Stimulated activated CD4-positive, alpha-beta T cell treated with anti-CD3 and anti-CD28 coated beads, Interleukin-4, amount 100 ng/mL, for 24 hours (primary cell): ENCODE measurements at places on chromosomes 2 and 18.

DNA sequence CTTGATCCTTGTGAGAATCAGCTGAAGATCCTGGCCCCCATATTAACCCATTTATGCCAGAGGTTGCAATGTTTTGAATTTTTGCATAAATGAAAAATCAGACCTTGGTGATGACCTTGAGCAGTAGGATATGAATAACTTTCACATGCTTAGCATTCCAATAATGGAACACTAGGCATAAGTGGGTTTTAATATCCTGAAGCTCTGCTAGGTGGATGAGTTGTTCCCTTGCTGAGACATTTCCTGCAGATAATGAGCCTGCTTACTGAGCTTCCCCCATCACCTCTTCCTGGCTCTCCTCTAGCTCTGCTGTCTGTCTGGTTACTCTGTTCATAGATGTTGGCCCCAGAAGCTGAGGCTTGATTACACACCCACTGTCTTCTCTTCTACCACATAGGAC is 25.5 kb upstream of the SEC11C start:
- DNase-seq = no peak

GRCh38 chr2:230362030-230362691 is 35.2 kb downstream of the SP140L start:
- no peak for DNase-seq

DNA sequence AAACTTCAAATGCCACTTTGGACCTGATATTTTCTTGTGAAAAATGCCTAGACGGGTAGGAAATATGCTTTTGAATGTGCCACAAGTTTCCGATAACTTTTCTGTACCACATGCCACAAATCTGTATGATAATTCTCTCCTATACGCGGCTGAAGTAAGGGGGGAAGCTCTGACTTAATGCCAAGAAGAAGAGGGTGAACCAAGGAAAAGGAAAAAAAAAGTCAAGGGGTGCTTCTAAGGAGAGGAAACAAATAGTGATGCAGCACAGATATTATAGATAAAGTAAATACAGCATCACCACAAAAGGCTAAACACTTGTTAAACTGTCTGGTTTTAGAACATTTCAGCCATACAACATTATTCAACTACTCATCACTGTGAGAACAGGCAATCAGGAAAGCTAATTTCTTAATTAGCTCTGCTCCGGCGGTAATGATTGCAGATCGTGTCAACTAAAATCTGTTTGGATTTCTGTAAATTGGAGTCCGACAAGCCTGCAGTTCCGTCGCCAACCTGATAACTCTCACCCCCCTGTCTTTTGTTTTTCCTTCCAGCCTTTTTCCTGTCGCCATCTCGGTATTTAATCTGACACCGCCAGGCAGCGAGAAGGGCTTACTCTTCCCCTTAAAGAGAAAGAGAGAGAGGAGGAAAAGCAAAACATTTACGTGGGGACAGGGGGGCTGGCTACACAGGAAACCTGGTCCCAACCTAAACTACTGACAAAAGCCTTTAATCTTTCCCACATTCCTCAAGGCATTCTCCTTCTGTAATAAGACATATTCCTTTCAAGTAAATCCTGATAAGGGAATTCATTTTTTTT is 67.5 kb downstream of the ZEB2 start:
- no peak for DNase-seq

DNA sequence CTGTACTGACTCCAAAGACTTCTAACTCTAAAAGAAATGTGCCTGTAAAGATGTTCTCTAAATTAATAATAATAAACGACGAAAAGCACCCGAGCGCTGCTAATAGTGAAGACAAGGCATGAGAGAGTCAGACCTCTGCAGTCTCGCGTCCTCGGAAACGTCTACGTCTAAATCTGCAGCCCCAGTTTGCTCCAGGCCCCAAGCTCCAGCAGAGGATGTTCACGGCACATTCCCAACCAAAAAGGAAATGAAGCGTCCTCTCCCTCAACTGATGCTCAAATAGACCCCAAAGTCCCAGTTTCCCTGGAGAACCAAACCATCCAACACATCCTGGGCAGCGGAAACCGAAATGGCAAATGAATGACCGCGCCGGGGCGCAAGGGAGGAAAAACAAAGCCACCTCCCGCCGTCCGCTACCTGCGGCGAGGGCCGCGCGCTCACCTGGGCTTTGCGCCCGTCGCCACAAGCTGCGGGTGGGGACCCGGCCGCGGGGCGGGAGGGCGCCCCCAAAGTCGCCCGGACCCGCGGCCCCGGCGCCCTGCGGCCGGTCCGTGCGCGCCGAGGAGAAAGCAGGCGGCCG is 47.1 kb upstream of the CCDC150 start:
- no peak for DNase-seq

GRCh38 chr2:29130295-29130694 is 15.1 kb downstream of the CLIP4 start:
- peak; percentile 63 for DNase-seq

DNA sequence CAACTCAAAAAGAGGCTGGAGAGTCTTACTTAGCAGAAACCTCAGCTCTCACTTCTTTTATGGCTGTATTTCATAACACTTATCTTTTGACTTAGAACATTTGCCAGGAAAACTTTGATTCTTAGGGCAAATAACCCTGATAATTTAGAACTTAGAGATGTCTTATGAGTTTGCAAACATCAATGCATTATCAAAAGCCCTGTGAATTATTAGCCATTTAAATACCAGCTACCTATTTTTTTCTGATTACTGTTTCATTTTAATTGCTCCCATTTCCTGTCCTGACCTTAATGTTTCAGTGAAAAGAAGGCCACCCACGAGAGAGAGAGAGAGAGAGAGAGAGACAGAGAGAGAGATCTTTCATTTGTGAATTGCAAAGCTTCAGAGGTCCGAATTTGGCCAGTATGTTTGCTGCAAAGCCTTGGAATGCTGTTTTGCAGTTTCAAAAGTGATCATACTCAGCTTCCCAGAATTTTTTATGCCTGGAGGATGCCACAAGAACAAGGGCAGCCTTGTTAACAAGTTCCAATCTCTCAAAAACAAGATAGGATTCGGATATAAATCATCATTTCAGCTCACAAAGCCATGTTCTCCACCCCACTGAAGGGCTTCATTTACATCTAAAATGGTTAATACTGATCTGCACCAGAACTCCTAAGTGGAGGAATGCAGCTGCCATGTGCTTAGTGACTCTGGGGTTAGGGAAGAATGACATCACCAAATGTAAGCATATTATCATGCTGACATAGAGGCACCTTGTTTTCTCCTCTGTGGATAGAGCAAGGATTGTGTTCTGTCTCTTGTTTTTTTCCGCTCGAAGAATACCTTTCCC is 478.2 kb downstream of the ARHGAP15 start:
- no peak for DNase-seq

GRCh38 chr2:35932276-35932963 is 423.2 kb upstream of the CRIM1 start:
- no peak for DNase-seq

DNA sequence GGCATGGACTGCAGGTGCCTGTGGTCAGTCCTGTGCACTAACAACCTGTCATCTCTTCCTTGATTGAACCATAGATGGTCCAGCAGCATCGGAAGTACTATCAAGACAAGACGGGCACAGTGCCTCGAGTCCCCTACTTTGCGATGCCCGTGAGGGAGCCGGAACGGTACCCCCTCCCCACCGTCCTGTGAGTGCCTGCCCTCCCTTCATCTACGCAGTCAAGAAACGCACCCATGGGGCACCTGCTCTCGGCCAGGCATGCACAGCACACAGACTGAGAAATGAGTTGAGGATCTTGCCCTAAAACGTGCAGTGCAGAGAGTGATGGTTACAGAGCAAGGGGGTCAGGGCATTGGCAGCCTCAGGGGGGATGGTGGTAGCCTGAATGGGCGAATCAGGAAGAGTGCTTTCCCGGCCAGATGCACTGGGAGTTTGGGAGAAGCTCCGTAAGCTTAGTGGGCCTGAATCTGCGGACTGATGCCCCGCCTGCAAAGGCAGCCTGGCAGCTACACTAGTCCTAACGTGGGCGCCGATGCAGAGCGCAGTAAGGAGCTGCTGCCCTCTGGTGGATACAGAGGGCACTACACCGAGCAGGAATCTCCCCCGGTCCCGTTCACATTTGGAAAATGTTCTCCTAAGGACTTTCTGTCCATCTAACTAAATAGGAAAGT is 63.6 kb downstream of the CIB4 start:
- DNase-seq = peak; percentile 70

- DNase-seq = no peak
Measured at GRCh38 chr2:31980674-31981356, 30.0 kb downstream of the MEMO1 start.

GRCh38 chr18:59758106-59758505 is 60.9 kb upstream of the CCBE1 start:
- DNase-seq = no peak

- no peak for DNase-seq
Measured at GRCh38 chr2:170142502-170142901, 35.4 kb upstream of the MYO3B start.

- no peak for DNase-seq
Measured at GRCh38 chr2:64448041-64448426, 5.9 kb upstream of the LGALSL start.

DNA sequence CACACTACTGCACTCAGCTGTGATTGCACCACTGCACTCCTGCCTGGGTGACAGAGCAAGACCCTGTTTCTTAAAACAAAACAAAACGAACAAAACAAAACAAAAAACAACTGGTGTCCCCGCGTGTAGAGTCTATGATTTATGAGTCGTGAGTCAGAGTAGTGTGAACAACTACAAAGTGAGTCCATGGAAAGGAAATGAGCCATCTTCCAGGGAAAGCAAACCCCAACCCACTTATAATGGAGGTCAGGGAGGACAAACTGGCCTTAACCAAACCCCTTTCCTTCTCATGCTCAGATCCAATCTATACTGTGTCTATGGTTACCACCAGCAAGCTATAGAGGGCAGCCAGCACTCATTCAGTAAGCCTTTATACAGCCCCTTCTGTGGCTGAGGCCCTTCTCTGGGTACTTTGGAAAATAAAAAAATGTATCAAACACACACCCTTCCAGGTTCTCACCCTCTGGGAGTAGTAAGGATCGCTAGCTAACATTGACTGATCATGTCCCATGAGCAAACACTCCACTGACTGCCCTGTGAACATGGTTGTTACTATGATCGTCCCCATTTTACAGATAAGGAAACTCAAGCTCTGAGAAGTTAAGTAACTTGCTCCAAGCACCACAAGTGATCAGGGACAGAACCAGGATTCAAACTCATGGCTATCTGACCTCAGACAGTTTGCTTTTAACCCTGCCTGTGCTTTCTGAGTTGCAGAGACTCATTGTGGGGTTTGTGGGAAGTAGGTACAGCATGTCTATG is 24.7 kb upstream of the COLEC12 start:
- DNase-seq = no peak

GRCh38 chr2:31054842-31055388 is 83.3 kb downstream of the GALNT14 start:
- DNase-seq = no peak

- DNase-seq = no peak
Measured at GRCh38 chr2:235808366-235808765, 314.5 kb downstream of the AGAP1 start.

DNA sequence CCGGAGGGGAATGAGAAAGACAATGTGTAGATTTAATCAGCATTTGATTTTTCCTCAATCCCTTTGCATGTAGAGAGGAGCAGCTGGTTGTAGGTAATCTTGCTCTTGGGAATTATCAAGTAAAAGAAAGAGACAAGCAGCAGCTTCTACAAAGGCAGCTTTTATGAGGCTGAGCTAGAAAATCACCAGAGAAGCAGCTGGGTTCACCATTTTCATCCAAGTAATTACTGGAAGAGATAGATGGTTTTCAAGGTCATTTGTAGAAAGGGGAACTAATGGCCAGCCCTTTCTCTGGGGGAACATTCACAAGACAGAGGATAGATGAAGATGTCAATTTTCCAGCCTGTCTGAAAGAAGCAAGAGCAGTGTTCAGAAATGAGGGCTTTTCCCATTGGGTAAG is 113.0 kb downstream of the RND3 start:
- no peak for DNase-seq

GRCh38 chr2:239101807-239102206 is 253.9 kb downstream of the TWIST2 start:
- DNase-seq = no peak

DNA sequence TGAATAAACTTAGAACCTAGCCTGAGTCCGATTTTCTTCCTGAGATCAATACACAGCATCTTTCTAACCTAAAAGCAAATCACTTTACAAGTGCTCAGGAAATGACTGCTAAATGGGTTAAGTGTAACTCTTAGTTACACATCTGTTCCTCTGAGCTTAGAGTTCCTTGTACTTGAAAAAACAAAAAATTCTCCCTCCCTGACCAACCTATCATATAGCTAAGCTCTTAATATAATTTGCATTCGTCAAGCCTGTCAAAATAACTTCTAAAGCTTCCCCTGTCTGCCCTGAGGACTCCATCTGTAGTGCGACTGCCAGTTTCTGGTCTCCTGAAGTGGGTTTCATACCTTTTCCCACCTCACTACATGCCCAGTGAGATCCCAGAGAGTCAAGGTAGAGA is 190.4 kb downstream of the NCK2 start:
- no peak for DNase-seq

DNA sequence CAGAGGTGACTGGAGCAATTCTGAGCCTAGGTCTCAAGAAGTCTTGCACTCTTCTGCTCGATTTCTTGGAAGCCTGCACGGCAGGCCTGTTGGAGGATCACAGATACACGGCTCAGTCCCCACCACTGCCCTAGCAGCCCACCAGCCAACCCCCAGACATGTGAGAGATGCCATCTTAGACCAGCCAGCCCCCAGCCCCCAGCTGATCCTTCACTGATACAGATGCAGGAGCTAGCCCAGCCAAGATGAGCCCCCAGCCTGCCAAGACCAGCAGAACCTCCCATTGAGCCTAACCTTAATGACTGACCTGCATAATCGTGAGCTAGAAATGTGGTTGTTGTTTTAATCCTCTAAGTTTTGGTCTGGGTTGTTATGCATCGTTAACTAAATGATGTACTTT is 47.5 kb downstream of the INHBB start:
- no peak for DNase-seq

GRCh38 chr2:148273158-148273691 is 252.3 kb downstream of the MBD5 start:
- DNase-seq = no peak

- no peak for DNase-seq
Measured at GRCh38 chr2:144310484-144310883, 209.4 kb downstream of the ZEB2 start.

GRCh38 chr18:44579028-44579702 is 101.5 kb upstream of the SETBP1 start:
- no peak for DNase-seq

GRCh38 chr2:233329489-233330135 is 22.0 kb downstream of the SAG start:
- DNase-seq = no peak
